ENCODE measurements at places on chromosomes 11 and 22.

GRCh38 chr11:62127941-62128770 is 4.3 kb downstream of the INCENP start:
- DNase-seq: no peak

GRCh38 chr11:115170133-115170815 is 333.9 kb downstream of the CADM1 start:
- peak; percentile 28 for DNase-seq

DNA sequence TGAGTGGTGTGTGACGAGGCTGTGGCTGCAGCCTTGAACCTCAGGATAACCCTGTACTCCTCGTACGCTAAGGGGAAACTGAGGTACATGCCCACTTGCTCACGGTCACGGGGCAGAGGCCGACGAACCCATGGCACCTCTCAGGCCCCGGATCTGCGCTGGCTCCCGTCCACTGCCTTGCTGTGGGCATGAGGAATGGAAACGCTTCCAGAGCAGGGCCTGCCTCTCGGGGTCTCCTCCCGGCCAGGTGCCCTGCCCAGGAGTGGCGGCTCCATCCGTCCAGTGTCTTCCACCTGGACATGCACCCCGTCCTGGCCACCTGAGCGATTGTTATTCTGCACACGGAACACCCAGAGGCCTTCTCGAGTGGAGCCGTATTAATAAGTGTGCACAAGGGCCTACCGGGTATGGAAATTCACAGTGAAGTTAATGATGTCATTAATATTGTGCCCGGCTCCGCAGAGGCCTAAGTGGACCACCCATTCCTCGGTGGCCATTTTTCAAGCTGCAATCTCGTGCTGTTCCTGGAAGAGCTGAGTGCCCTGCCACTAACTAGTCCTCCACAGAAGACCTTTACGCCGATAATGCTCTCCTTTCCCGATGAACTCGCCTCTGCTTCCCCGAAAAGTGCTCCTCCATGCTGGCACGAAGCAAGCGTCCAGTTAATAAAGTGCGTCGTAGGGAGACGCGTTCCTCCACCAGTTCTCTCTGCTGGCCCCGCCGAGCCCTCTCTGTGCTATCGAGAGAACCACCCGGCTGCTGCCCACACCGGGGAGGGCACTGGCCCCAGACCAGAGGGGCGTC is 927.9 kb downstream of the BRD1 start:
- no peak for DNase-seq

GRCh38 chr22:31153357-31153756 is 6.6 kb upstream of the RNF185 start:
- no peak for DNase-seq

GRCh38 chr11:127002669-127003259 is 2.2 kb upstream of the KIRREL3 start:
- no peak for DNase-seq

DNA sequence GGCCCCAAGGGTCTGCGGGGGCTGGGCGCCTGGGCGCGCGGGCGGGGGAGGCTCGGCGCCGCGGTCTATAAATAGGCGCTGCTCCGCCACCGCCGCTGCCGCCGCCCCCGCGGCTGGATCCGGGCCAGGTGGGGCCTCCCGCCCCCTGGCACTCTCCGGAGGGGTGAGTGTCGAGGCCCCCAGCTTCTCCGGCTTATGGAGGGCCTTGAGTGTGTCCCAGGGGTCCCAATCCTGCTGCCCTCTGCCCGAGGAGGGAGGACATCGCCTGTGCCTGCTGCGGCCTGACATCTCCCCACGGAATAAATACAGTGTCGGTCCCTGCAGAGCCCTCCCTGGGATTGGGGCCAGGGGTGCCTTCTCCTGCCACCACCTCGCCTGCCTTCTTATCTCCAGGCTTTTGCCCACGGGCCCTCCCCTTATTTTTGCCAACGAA is 4.3 kb upstream of the GP1BB start:
- no peak for DNase-seq

- no peak for DNase-seq
These were observed 266.2 kb upstream of the PLET1 start for GRCh38 chr11:112526699-112527416.

GRCh38 chr22:36755316-36755715 is 20.6 kb downstream of the IFT27 start:
- no peak for DNase-seq

DNA sequence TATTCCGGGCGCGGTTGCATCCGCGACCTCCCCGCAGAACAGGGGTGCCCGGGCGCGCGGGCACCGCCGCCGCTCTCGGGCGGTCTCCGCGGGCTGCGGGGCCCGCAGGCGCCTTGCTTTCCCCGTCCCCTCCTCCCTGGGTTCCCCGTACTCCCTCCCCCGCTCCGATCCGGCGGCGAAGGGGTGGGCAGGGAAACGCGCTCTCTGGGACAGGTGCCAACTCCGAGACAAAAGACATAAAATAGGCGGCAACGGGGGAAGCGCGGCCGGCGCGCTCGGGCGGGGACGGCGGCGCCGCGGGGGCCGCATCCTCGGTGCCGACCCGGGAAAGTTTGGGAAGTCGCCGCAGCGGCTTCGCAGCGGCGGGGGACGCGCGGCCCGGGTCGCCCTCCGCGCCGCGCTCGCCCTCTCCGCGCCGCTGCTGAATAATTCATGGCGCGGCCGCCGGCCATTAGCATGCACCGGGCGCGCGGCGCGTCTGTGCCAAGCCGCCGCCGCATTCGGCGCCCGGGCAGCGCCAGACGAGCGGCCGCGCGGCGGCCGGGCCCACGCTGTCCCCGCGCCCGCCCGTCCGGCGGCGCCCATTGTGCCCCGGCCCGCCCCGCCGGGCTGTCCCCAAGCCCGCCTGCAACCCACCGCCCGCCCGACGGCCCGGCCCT is 78.7 kb upstream of the PPARA start:
- DNase-seq: peak; percentile 81

DNA sequence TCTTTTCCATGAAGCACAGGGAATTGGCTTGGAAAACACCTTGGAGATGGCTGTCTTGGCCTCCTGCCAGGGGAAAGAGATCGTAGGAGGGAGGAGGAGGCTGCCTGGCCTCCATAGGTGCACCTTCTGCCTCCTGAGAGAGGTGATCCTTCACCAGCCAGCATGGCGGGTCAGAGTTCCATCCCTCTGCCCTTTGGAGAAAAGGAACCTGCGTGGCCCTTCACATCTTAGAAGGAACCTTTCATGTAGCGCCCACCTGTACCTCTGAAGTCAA is 58.2 kb upstream of the DRD2 start:
- DNase-seq: no peak

DNA sequence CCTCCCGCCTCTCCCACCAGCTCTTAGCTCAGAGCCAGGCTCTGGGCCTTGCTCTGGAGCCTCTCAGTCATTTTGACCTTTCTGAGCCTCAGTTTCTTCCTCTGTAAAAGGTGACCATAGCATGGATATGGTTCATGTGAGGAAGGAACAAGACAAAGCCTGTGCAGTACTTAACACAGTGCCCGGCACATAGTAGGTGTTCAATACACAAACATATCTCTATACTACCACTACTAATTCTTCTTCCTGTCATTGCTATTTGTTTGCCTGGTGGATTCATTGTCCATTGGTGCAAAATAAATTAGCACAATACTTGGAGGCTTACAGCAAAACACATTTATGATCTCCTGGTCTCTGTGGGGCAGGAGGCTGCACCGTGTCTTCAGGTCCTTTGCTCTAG is 21.6 kb upstream of the MPPED1 start:
- no peak for DNase-seq

DNA sequence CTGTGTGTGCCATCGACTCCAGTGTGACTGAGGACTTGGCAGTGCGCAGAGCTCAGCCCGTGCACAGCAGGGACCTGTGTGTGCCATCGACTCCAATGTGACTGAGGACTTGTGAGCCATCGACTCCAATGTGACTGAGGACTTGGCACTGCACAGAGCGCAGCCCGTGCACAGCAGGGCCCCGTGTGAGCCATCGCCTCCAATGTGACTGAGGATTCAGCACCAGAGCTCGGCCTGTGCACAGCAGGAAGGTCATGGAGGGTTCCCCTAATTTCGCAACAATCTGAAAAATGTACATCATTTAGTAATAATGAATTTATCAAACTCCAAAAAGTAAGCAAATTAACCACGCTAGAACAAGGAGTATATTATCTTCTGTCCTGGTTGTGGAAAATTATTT is 348.3 kb upstream of the B3GAT1 start:
- no peak for DNase-seq

DNA sequence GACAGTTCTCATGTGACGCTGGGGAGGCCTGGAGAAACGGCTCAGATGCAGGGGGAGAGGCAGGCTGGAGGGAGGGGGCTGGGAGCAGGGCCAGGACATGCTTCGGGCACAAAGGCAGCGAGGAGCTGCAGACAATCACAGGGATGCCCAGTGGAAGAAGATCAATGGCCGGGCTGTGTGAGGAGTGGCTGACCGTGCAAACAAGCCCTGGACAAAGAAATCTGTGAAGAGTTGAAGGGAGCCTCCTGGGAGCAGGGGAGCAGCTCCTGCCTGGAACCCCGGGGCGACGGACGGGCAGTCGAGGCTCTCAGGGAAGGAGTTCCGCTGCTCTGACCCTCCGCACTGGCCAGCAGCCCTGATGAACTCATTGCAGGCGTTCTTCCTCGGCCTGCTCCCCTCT is 126.7 kb upstream of the B3GAT1 start:
- DNase-seq: no peak
